ENCODE measurements at places on chromosomes 3 and 15. TPM values are rescaled to one million over a fixed set of nuclear protein-coding genes. Genes with fewer than 3 reads are reported as not detected.

TM4SF1 gene
- 2.3 TPM for total RNA-seq

DNA sequence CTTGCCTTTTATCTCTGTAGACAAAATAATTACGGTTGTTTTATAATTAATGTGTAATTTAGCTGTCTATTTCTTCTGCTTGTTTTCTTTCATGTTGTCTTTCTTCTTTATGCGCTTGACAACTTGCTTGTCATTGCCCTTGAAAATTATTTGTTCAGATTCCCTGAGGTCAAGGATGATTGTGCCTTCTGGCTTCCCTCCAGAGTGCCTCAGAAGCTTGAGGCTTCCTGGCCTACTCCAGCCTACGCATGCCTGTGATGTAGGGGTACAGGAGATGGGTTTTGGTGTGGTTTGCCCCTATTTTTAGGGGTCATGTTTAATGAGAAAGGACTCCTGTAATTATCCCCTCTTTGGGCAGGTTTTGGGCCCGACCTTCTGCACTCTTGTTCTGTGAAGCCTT lies 231.5 kb downstream of the SV2B start:
- no peak overlapping the region for H3K27ac ChIP-seq
- H3K4me3 ChIP-seq, result no peak overlapping the region
- no peak for DNase-seq
- H3K27me3 ChIP-seq, result no peaks in the 10 kb centered on the region
- no peaks in the 10 kb centered on the region for H3K4me1 ChIP-seq

DNA sequence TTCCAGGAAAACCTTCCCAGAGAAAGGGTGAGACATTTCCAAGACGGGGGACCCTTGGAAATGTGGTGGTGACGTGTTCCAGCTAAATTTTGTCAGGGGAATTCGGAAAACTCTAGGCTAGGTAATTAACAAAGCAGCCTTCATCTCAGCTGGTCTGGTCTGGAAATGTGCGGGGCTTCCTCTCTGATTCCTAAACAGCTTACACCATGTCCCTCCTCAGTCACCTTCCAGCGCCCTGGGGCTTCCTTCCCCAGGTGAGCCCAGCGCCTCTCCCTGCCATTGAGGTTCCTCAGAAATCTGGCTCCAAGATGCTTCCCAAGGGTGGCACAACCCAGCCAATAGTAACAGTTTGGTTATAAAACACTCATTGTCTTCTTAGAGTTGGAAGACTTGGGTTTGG lies 571 bp downstream of the ACAD9 start:
- peak overlapping the region; percentile 83 for H3K4me3 ChIP-seq
- H3K27me3 ChIP-seq, result peaks cover 2% of the 10 kb centered on the region
- H3K27ac ChIP-seq, result peak overlapping the region; percentile 98
- no peak for DNase-seq

ROBO1 gene
- total RNA-seq, result 78.6 TPM

DNA sequence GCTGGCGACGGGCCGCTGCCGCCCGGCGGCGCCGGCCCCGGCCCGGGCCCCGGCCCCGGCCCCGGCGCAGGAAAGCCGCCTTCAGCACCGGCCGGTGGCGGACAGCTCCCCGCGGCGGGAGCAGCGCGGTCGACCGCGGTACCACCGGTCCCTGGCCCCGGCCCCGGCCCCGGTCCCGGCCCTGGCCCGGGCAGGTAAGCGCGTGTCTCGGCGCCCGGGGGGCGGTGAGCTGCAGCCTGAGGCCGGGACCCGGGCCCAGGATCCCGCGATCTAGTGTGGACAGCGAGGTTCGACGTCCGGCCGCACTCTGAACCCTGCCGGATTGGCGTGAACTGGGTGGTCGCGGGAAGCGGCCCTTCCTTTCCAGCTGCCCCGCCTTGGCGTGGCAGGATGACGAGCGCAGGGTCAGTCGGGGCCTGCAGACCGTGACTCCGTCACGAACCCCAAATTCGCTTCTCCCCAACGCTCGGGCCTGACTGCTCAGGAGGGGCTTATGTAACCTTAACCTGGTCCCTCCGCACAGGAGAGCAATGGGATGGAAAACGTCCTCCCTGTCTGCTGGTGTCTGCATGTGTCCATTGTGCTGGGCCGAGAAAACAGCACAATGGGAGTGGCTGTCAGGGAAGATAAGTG lies 472 bp downstream of the BSN start:
- peak overlapping the region; percentile 72 for H3K4me3 ChIP-seq
- DNase-seq, result peak; percentile 74
- no peaks in the 10 kb centered on the region for H3K36me3 ChIP-seq
- H3K27ac ChIP-seq, result peak overlapping the region; percentile 86

GRCh38 chr3:194086388-194087075 lies 49.4 kb upstream of the HES1 start:
- no peaks in the 10 kb centered on the region for H3K36me3 ChIP-seq
- peaks cover 33% of the 10 kb centered on the region for H3K4me1 ChIP-seq
- H3K4me3 ChIP-seq, result no peak overlapping the region

DNA sequence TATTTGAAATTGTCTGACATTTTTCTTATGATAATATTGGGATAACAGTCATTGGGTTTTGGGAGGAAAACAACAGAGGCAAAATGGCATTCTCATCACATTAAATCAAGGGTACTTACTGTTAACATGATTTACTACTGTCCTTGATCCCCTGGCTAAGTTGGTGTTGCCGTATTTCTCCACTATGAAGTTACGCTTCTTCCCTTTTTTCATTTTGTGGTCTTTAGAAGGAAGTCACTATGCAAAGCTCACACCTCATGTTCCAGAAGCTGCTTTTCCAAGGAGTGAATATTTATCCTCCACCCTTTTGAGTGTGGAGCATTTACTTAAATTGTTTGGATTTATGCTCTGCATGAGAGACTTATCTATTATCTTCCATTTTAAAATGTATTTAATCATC lies 63.7 kb downstream of the ALCAM start:
- no peak overlapping the region for H3K27ac ChIP-seq
- no peak for DNase-seq
- H3K4me3 ChIP-seq, result no peak overlapping the region
- peaks cover 16% of the 10 kb centered on the region for H3K4me1 ChIP-seq
